ENCODE measurements at places on chromosomes 11 and 22. TPM values are rescaled to one million over a fixed set of nuclear protein-coding genes. Genes with fewer than 3 reads are reported as not detected.

Gene WNT11
- total RNA-seq: 0.17 TPM

Gene UBASH3B
- total RNA-seq: 50.7 TPM

Gene NXPE1
- total RNA-seq: not detected

Gene PATL1
- 11.2 TPM for total RNA-seq

Gene PDGFD
- 3.5 TPM for total RNA-seq

Gene GAL3ST1
- not detected for total RNA-seq

Gene OR52I2
- total RNA-seq: not detected

Gene MPST
- 34.1 TPM for total RNA-seq

Gene CHEK1
- total RNA-seq: 24.2 TPM

All from mammary epithelial cell (primary cell).